Gastroesophageal sphincter (tissue), 4 donors: ENCODE measurements at places on chromosomes 3 and 15. TPM values are rescaled to one million over a fixed set of nuclear protein-coding genes. Genes with fewer than 3 reads are reported as not detected.

DNA sequence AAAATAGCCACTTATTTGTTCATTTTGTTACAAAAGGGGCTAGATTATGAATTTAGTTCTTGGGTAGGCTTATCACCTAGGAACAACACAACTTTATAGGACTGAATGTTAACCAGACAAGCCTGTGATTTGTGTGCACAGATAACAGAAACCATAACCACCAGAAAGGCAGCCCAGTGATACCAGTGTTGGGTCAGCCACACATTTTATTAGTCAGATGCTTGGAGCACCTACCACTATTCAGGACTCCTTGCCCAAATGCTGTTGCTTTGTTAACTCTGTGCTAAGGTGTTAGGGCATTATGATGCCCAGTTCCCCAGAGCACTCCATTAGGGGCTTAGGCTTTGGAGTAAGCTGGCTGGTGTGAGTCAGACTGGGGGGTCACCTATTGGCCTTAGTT is 22.5 kb downstream of the PLCL2 start:
- ATAC-seq = no peak

DNA sequence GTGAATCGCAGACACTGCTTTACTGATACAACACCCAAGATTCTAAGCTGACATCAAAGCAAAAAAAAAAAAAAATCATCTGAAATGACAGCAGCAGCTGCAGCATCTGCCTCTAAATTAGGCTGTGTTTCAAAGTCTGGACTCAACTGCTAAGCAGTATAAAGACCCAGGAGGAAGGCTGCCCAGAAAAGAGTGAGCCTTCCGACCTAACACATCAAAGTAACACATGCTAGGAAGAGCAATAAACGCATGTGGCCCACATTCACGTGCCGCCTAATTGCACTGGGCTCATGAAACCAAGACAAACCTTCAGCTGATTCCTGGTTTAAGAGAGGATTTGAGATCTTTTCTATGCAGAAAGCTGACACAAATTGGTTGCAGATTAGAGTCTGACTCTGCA is 317.1 kb downstream of the ZIC4 start:
- ATAC-seq = no peak

GRCh38 chr3:142705198-142705597 is 18.6 kb upstream of the TRPC1 start:
- no peak for ATAC-seq

- no peak for ATAC-seq
Measured at GRCh38 chr3:125261031-125261430, 48.5 kb upstream of the SLC12A8 start.

DNA sequence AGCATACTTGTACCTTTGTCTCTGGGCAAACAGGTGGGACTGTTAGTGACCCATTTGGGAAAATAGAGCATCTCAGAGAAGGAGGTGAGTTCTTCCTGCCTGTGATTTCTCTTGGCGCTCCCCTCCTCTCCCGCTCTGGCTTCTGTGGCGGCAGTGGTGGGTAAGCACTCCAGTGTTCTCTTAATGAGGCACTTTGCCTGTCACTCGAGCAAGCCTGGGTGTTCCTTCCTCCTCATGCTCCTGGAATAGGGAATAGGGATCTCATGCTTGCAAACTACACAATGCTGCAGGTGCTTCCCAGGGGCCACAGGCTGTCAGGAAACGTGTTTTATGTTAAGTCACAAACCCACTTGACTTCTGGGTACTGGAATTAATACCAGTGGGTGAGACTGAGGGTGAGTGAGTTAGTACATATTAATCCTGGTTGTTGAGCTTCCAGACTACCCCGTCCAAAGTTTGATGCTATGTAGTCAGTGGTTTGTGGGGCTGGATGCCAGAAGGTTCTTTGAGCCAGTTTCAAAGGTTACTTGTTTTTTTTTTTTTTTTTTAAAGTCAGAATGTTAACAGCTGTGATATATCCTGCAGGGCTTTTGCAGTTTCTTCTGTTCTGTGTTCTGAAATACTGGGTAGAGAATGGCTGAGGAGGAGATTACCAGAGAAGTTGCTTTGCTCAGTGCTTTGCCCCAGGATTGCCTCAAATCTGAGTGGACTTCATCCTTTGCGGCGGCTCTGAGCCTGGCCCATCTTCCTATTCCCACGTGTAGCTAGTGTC is 30.5 kb downstream of the EDEM1 start:
- ATAC-seq = no peak

- ATAC-seq = no peak
Measured at GRCh38 chr15:57108296-57108695, 189.9 kb downstream of the TCF12 start.

DNA sequence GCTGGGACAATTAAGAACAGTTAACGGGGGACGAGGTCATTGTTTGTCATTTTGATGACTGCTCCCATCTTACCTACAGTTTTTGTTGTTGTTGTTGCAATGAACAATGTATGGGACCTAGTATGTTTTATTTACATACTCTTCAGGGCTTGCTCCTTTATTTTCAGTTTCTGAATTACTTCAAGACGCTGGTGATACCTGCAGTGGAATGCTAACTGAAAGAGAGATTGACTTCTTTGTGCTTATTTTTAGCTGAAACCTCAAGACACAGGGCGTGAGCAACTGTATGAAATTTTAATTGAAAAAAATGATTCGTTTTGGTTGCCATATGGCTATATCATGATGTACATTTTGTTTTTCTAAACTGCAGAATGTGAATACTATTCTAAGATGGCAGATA is 297.9 kb downstream of the EDEM1 start:
- ATAC-seq = no peak

- ATAC-seq = no peak
Measured at GRCh38 chr3:156795890-156796481, 30.2 kb upstream of the LEKR1 start.

DNA sequence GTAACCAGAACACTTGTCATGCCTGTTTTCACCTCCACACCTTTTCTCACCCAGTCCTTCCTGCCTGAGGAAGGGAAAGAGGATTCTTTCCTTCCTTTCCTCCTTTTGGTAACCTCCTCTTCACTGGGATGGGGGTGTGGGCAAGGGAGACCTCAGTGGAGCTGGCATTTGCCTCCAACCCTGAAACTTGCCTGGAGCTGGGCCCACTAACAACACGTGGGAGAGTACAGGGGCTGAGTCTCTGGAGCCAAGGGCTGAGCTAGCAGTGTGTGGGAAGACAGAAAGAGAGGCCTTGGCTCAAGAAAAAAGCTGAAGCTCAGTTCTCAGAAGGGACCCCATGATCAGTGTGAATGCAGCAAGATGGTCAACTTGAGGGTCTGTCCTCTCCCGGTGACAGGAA is 86.6 kb upstream of the SLC6A11 start:
- no peak for ATAC-seq

DNA sequence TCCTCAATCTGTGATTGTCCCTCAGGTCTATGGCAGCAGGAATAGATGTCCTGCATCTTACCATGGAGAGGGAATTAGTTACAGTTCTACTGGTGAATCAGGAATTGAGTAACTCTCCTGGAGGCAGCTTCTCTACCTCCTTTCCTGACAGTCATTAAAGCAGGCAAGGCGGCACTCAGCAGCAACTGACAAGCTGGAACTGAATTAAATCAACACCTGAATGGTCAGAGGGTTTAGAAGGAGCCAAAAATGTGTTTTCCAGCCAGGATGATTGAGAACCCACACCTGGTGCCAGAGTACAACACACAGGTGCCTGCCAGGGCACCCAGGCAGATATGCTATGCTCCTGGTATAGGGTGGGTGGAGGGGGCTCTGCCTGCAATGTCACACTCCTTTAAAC is 43.1 kb upstream of the TIPARP start:
- ATAC-seq = no peak

GRCh38 chr3:121896823-121897222 is 2.6 kb downstream of the SLC15A2 start:
- ATAC-seq = no peak

- ATAC-seq = no peak
Measured at GRCh38 chr3:17800232-17800631, 57.8 kb upstream of the TBC1D5 start.

DNA sequence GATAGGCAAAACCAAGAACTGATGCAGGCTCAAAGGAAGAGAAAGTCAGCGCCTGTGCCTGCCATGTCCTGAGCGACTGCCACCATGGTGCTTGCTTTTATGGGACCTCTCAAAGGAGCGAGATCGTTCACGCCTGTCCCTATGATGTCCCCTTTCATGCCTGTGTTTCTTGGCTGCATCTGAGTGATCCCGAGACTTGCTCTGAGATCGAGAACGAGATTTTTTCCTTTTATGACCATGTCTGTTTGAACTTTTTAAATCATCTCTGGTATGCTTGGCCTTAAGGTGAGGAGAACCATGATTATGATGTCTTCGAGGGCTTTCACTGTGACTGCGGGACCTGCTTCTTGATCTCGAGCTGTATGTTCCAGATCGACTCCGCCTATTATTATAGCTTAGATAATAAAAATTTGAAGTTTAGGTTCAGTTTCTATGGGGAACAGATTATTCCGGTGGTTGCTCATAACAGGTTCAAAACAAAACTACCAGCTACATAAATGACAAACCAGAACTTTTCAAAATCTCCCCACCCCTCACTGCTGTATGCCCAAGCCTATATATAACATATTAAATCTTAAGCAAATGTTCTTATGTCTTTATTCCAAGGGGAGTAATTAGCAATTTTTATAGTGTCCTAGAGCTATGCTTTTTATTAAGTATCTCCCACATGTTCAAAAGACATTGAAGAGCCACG is 11.6 kb downstream of the CCNL1 start:
- no peak for ATAC-seq

DNA sequence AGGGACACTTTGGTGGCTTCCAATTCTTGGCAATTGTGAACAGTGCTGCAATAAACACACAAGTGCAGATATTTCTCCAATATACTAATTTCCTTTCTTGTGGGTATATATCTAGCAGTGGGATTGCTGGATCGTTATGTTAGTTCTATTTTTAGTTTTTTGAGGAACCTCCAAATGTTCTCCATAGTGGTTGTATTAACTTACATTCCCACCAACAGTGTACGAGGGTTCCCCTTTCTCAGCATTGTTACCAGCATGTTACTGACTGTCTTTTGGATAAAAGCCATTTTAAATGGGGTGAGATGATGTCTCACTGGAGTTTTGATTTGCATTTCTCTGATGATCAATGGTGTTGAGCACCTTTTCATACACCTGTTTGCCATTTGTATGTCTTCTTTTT is 92.8 kb downstream of the DAPK2 start:
- ATAC-seq = no peak

DNA sequence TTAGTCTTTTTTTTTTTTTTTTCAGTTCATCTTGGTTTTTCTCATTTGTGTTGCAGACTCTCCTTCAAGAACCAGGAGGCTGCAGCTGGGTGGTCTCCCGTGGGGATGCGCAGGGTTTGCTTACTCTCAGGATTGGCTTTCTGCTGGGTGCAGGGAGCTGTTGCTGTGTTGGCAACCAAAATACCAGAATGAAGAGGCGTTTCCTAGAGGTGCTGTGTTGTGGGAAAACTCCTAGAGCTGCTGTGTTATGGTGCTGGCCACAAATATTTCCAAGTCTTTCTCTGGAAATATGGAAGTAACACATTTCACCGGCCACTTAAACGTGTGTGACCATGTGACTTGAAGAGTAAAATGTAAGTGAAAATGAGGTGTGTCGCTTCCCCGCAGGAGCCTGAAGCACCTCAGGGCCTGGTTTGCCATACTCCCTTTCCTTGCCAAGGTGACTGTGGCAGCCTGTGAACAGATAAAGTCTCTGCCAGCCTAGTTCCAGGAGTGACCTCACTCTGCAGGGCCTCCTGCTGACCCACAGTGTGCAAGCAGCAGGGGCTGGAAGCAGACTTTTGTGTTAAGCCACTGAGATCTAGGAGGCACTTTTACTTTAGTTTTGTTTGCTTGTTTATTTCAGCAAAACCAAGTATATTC is 258.9 kb downstream of the ADAMTS17 start:
- ATAC-seq = no peak

GRCh38 chr3:114741066-114741465 is 406.0 kb downstream of the ZBTB20 start:
- no peak for ATAC-seq

- ATAC-seq = no peak
Measured at GRCh38 chr15:57451555-57451954, 75.2 kb downstream of the CGNL1 start.

- ATAC-seq = no peak
Measured at GRCh38 chr15:88911766-88912118, 1.4 kb downstream of the MFGE8 start.

DNA sequence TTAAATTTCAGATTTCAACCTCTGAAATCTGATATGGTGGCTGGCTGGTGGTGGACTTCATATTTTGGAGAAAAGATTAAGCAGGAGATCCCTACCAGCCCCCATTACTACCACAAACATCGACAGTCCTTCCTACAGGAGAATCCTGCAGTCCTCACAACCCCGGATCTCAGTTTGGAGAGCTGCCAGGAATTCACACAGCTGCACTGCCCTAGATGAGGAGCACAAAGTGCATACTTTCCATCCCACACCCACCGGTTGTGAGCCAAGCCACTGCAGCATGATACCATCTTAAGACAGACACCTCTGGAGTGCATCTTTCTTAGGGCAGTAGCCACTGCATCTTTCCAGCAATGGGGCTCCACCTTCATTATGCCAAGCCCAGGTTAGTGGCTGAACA is 185.5 kb upstream of the GPR149 start:
- ATAC-seq = no peak

DNA sequence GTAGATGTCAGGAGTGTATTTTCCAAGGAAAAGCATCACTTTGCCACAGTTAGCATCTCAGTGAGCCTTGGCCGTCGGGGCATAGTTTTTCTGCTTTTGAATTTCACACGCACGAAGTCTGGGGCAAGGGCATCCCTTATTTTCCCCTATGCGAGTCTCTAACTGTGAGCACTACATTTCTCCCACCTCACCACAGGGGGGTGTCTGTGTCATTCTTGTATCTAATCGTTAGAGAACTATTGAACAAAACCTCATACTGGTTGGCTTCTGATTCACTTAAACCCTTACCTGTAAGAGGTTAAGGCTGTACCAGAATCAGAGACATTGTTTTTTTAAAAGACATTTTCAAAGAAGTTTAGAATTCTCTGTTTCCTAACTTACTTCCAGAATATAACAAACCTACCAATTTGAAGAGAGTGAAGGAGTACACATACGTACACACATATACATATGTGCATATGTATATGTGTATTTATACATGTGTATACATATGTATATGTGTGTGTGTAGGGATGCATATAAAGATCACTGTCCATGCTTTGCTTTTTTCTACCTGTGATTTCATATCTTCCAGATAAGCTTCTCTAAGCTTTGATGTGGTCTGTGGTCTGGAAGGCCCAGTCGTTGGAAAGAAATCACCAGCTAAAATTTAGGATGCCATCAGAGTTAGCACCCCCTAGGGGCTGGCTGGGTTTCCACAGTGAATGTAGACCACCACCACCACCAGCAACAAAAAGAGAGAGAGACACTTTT is 49.4 kb downstream of the MYZAP start:
- no peak for ATAC-seq

- ATAC-seq = no peak
Measured at GRCh38 chr3:50047426-50047825, 41.3 kb upstream of the RBM5 start.

Gene EOMES
- total RNA-seq = 0.15 TPM

Gene ZNF662
- total RNA-seq = 18.2 TPM

Gene GOLGA6L4
- 7.3 TPM for total RNA-seq

Gene PDZRN3
- total RNA-seq = 305 TPM

Gene ADAMTS7
- total RNA-seq = 4.7 TPM

Gene HRG
- total RNA-seq = not detected

Gene EEF1AKMT4
- 2.4 TPM for total RNA-seq

Gene FAIM
- 20.8 TPM for total RNA-seq

Gene ASTE1
- 4.6 TPM for total RNA-seq

Gene TMEM42
- total RNA-seq = 14.9 TPM

Gene CBLB
- 59.4 TPM for total RNA-seq
